GM13976 (cell line): ENCODE measurements at places on chromosomes 1 and 21.
A peak's percentile ranks its signal among the peaks of the same experiment; 100 is the strongest.

- no peak for DNase-seq
Measured at GRCh38 chr1:53783056-53783455, 44.1 kb upstream of the GLIS1 start.

GRCh38 chr1:248631354-248632008, 3.4 kb downstream of the OR2T11 start:
- DNase-seq = no peak

DNA sequence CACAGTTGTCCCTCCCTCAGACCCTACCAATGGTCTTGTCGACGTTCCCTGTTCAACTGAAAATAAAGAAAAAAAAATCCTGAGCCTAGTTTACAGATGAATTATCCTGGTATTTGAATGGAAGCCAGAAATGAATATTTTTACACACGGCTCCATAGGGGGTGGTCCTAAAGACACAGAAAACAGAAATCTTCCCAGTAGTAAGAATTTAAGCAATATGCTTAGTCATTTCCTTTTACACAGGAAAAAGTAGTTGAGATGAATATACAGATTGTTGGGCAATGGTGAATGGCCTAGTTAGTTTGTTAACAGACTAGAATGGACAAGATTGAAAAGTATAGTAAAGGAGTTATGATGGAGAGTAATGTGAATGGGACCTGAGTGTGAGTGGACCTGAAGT, 67.4 kb downstream of the RGS18 start:
- DNase-seq = no peak

GRCh38 chr1:176144526-176144925, 62.6 kb downstream of the COP1 start:
- no peak for DNase-seq

- DNase-seq = no peak
Measured at GRCh38 chr1:159838715-159839114, 12.0 kb downstream of the SLAMF8 start.

GRCh38 chr1:222347627-222348026, 200.3 kb downstream of the HHIPL2 start:
- DNase-seq = no peak

GRCh38 chr1:12461754-12462153, 156.3 kb downstream of the DHRS3 start:
- no peak for DNase-seq

- DNase-seq = peak; percentile 4
Measured at GRCh38 chr1:190022709-190023108, 455.0 kb downstream of the BRINP3 start.
